ENCODE measurements at places on chromosomes 4 and X.

- no peak for DNase-seq
These were observed 296.7 kb downstream of the ASMT start for GRCh38 chrX:1911401-1912128.

GRCh38 chr4:187656959-187657358, 338.6 kb upstream of the ZFP42 start:
- DNase-seq, result no peak

- DNase-seq, result no peak
These were observed 237.8 kb upstream of the PGRMC2 start for GRCh38 chr4:128525387-128525786.

DNA sequence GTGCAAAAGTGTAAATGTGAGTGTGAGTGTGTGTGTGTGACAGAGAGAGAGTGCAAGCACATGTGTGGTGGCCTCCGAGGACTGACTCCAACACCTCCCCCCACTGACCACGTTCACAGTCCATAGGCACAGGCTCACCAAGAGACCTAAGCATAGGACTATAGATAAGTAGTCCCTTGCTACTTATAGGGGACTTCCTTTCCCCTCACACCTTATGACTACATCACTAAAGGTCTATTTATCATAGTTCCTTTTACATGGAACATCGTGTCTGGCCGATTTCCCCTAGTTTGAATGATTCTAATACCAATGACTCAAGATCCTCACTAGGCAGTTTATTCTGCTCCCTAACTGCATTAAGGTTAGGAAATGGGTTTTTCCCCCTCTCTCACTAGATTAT, 17.8 kb downstream of the FRMPD3 start:
- no peak for DNase-seq

DNA sequence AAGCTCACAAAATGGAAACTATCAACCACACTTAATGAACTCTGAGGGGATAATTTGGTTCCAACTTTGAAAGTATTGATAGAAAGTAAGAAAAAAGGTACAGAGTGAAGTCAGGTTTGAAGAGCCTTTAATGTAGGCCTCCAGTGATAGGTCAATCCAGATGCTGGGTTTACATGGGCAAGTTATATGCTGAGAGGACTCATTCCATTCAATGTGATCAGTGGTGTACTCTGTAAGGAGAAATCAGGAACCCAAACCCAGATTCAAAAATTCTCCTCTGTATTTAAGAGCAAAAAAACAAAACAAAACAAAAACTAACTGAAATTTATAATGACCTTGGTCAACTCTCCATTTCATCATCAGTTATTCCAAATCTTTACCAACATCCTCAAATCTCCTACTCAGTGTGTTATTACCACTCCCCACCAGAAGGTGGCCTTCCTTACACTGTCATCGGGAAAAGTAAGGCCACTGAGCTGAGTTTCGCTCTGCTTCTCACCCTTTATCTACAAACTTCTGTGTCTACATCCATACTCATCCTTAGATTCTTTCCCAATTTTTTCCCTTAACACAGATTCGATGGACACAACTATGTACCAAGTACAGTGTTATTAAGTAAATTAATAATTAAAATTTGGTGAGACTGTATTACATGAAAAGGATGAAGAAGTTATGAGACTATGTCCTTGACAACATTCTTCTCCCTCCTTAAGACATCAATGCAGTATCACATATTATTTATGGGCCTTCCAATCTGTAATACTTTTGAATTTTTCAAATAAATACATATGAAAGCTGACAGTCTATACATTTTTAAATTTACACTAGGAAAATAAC, 88.3 kb downstream of the ZAR1 start:
- DNase-seq, result peak; percentile 58

GRCh38 chr4:105838082-105838481, 57.2 kb upstream of the NPNT start:
- DNase-seq, result no peak

- no peak for DNase-seq
These were observed 131.0 kb upstream of the MAP3K15 start for GRCh38 chrX:19646282-19646681.

DNA sequence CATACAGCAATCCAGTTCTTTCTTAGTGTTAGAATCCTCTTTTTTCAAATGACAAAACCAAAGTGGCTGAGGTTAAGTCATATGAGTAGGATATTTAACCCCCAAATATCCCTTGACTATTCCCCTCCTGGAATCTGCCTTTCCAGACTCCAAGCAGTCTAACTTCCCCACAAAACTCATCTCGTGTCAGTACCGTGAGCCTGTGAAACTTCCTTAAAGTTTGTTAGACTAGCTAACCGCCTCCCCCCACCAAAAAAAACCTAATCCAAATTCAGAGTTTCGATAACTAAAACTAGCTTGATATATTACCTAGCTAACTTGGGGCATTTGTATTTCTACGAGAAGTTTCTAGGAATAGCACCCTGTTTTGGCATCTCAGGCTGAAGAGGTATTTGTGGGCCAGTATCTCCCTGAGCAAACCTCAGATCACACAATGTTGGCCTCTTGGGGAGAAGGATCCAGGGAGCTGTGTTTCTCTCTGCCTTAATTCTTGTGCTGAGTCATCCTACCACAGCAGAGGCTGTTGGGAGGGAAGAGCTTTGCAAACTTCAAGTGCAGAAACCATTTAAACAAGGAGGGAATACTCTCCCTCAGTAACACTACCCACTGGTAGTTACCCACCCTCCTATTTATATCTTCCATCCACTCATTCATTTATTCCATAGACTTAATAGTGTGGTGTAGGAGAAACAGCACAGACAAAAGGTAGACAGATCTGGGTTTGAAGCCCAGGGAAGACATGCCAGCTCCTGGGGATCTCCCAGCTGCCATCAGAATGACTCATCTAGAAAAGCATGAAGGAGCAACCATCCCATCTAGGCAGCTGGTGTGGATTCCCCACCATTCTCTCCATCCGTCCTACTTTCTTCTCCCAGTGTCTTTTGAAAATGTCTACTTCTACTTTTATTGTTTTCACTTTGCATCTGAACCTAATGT, 39.3 kb upstream of the TXK start:
- no peak for DNase-seq
